Right cardiac atrium (tissue), 5 donors: ENCODE measurements at places on chromosomes 5 and 9. TPM values are rescaled to one million over a fixed set of nuclear protein-coding genes. Genes with fewer than 3 reads are reported as not detected.

Gene ANXA6
- polyA plus RNA-seq, result 203 TPM

Gene PALM2AKAP2
- 7.6 TPM for polyA plus RNA-seq

Gene ABO
- polyA plus RNA-seq, result 1.0 TPM

Gene PCDHA9
- polyA plus RNA-seq, result not detected

Gene BHMT
- polyA plus RNA-seq, result 0.07 TPM

Gene FOXD4L4
- 0.05 TPM for polyA plus RNA-seq

Gene HTR4
- polyA plus RNA-seq, result 1.3 TPM

Gene NR5A1
- not detected for polyA plus RNA-seq

Gene WWC1
- polyA plus RNA-seq, result 0.45 TPM

Gene ERGIC1
- 73.1 TPM for polyA plus RNA-seq

Gene STKLD1
- polyA plus RNA-seq, result 1.3 TPM

Gene ANGPTL2
- 26.7 TPM for polyA plus RNA-seq

Gene FLT4
- polyA plus RNA-seq, result 4.8 TPM

Gene CDKN2A
- 0.32 TPM for polyA plus RNA-seq

Gene SMIM33
- polyA plus RNA-seq, result not detected

Gene KIF4B
- not detected for polyA plus RNA-seq

Gene DRD1
- not detected for polyA plus RNA-seq

Gene PCDHA1
- not detected for polyA plus RNA-seq

Gene CDH12
- polyA plus RNA-seq, result not detected

Gene GRK6
- polyA plus RNA-seq, result 7.4 TPM

Gene CDC26
- polyA plus RNA-seq, result 50.0 TPM

Gene PCBD2
- polyA plus RNA-seq, result 11.7 TPM
